ENCODE measurements at places on chromosomes 6 and 20.
A peak's percentile ranks its signal among the peaks of the same experiment; 100 is the strongest.

GRCh38 chr6:135319819-135320218, 138.7 kb downstream of the MYB start:
- DNase-seq = no peak

DNA sequence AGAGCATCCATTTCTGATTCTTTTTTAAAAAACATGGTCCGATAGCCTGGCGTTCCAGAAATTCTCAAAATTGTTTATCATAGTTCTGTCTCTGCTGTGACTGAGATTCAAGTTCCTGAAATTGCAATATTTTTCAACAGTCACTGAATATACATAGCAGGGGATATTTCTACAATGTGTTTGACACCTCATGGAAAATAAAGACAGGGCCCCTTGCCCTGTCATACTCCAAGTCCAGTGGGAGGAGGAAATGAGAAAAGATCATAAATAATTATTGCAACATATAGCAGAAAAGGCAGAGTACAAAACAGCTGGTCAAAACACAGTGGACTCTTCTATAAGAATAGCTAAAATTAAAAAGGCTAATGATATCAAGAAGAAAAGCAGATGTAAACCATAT, 234.8 kb upstream of the SPTLC3 start:
- DNase-seq = no peak

DNA sequence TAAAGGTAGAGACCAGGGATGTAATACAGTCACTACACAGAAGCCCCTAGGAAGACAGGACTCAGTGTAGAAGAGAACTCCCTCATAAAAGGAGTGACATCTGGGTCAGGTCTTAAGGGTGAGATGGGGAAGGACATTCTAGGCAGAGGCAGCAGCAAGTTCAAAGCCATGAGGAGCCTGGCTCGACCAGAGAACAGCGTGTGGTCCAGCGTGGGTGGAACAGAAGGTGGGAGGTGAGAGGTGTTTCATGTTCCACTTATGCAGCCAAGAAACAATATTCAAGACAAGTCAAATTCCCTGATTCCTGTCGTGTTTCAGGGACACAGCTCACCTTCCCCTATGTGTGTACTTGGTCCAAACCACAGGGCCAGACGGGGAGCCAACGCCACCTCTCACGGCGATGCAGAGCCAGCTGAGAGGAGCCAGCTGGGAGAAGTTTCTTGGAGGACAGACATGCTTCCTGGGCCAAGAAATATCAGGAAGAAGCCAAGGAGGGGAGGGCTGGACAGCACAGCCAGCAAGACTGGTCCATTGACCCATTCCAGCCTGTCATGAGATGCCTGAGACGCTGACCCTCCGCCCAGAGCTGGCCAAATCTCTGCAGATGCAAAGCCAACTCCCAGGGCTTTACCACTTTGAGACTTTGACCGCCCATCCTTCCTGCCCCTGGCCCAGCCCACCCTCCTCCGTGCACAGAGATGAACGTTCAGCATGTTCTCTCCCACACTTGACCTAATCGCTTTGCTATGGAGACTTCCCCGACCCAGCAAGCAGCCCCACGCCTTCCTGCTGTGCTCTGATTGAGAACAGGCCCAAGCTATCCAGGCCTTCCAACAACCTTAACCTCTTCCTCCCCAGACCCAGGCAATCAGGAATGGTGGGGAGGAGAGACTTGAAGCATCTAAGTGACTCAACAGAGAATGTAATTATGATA, 113.8 kb downstream of the PRND start:
- no peak for DNase-seq

- no peak for DNase-seq
Measured at GRCh38 chr6:44626616-44627015, 239.1 kb downstream of the CDC5L start.

GRCh38 chr6:108598305-108598863, 37.7 kb downstream of the FOXO3 start:
- DNase-seq = no peak

DNA sequence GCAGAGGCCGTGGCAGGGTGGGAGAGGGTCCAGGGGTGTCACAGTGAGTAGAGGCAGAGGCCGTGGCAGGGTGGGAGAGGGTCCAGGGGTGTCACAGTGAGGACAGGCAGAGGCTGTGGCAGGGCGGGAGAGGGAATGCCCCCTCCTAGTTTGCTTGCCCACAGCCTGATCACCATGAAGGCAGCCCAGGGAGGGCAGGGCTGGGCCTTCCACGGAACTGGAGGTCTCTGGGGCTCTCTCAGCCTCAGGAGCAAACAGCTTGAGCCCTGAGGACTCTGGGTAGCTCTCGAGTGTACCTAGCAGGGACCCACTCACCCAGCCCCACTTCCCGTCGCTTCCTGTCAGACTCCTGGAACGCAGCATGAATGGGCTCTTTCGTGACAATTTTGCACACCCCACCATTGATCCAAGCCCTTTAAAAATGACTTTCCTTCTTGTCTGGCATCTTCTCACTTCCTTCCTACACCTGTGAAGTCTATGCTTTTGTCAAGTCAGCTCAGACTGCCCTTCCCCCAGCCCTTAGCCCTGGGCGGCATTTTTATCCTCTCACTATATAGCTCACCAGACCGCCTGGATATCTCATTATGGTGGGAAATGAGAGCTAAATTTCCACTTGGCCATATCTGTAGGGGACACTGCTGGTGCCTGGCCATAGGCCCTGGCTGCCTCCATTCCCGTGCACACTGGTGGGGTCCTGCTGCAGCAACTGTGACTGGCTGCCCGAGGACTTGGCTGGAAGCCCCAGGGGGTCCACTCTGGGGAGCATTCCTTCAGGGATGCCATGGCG, 140.3 kb downstream of the CDC5L start:
- no peak for DNase-seq

GRCh38 chr6:40848038-40848437, 191.0 kb downstream of the UNC5CL start:
- DNase-seq = no peak

GRCh38 chr6:5398530-5398929, 137.2 kb downstream of the FARS2 start:
- peak; percentile 2 for DNase-seq

DNA sequence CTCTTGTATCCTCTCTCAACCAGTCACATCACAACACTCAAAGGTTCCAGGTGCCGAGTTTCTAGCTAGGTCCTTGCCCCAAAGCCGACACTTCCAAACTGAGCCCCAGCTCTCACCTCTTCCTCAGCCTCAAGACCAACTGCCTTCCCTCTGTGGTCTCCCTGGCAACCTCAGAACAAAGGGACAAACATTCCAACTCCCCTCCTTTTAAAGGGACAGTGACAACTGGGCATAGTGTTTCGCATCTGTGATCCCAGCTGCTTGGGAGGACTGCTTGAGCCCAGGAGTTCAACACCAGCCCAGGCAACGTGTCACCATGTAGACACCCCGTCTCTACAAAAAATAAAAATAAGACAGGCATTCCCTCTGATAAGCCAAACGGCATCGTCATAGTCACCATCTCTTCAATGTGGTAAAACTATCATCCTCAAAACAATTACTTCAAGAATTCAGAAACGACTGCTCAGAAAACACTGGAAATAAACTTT, 11.3 kb downstream of the DIDO1 start:
- DNase-seq = no peak

- no peak for DNase-seq
Measured at GRCh38 chr6:166583230-166583965, 3.1 kb downstream of the RAMACL start.

Measured in GM18507 (cell line).